ENCODE measurements at places on chromosomes 3 and 15.

- no peak for DNase-seq
Observed at GRCh38 chr15:28919679-28920655, 34.2 kb downstream of the APBA2 start.

- no peak for DNase-seq
Observed at GRCh38 chr15:95610945-95611344, 719.6 kb upstream of the NR2F2 start.

GRCh38 chr3:194555175-194556062 lies 68.6 kb upstream of the ATP13A3 start:
- DNase-seq, result no peak

DNA sequence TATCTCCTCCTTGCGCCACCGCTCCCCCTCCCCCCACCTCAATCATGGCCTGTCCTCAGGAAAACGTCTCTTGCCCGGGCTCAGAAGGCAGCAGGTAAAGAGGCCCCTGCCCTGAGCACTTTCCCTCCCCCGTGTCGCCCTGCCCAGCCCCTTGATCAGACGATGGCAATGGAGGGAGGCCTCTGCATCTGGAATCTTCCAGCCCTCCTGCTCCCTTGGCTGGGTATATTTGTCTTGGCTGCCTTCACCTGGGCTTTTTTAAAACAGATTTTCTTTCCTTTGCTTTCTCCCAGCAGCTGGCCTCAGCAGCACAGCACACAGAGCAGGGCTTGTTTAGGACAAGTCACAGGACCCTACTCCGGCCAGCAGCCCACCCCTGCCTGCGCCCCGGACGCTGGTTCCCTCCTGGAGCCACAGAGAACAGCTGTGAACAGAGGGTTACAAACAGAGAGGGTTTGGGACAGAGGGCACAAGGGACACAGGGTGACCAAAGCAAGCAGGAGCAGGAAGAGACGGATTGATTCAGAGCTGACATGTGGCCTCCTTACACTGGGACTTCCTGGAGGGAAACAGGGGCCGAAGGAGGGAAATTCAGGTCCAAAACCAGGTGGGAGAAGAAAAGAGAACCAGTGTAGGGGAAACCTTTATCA lies 78.7 kb downstream of the ISG20 start:
- no peak for DNase-seq

DNA sequence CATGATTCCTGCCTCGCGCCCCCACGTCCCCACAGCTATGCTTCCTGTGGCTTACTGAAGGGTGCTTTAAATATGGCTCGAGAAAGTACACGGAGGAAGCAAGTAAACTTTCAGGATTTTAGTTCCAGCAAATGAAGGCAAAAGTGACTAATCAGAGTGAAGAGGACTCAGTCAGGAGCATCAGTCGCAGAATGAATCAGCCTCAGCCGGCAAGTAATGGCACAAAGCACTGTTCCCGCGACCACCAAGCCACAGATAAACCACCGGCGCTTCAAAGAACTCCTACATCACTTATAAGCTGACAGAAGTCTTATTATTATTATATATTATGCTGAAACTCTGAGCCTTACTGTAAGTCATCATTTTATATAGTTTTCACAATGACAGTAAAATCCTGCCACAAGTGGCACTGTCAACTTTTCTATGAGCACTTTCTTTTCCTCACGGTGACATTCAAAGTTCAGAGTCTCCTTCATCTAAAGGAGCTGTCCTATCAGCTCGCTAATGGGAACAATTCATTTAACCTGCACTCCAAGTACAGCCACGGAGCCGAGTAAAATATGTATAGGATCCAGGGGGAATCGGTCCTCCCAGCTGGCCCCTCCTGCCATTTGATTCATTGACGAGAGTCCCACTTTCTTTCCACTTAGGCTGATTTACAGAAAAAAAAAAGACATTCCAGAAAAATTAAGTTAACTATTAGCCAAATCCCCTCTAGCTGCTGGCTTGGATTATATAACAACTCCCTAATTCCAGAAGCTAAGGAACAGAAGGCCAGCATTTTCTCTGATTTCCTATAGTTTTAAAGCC lies 217.0 kb upstream of the ICE2 start:
- DNase-seq, result no peak

GRCh38 chr15:99502661-99503060 lies 63.1 kb upstream of the MEF2A start:
- no peak for DNase-seq

DNA sequence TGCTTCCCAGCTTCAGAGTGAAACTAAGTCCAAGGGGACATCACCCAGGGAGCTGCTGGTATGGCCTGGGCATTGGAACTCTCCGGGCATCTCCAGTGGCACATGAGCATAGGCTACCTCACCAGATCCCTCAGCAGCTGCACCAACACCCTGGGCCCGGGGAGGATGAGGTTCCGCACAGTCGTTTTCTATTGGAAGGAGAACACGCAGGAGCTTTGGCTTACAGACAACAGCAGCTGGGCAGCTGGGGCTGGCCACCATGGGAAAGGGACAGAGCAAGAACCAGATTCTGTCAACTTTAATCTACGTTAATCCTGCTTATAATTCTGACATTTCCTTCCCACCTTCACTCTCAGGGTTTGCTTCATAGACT lies 65.5 kb downstream of the MYO1E start:
- no peak for DNase-seq

GRCh38 chr3:125163739-125164601 lies 48.6 kb downstream of the SLC12A8 start:
- DNase-seq, result no peak

DNA sequence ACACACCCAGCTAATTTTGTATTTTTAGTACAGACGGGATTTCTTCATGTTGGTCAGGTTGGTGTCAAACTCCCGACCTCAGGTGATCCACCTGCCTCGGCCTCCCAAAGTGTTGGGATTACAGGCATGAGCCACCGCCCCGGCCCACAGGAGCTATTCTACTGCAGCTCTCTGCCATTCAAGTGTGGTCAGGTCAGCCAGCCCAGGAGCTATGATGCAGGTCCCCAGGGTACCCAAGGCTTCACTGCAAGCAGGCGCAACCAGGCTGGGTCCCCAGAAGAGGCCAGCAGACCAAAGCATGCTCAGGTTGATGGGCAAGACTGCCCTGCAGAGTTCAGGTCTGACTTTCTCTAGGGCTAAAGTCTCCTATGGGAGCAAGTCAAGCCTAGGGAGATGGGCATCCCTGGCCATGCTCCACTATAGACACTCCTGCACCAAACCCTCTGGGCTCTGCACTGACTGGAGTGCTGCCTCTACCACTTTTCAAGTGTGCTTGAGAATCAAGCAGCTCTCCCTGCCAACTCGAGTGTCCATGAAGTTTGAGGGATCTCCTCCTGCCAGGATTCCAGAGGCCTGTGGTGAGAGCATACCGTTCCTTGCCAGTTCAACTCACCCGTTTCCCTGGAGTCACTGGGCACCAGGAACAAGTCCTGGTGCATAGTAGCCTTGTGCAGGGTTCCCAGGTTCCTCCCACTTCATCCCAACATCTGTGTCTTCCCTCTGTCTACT lies 30.9 kb downstream of the MYO9A start:
- DNase-seq, result no peak

- DNase-seq, result no peak
Observed at GRCh38 chr3:170420307-170420821, 1.7 kb downstream of the CLDN11 start.

DNA sequence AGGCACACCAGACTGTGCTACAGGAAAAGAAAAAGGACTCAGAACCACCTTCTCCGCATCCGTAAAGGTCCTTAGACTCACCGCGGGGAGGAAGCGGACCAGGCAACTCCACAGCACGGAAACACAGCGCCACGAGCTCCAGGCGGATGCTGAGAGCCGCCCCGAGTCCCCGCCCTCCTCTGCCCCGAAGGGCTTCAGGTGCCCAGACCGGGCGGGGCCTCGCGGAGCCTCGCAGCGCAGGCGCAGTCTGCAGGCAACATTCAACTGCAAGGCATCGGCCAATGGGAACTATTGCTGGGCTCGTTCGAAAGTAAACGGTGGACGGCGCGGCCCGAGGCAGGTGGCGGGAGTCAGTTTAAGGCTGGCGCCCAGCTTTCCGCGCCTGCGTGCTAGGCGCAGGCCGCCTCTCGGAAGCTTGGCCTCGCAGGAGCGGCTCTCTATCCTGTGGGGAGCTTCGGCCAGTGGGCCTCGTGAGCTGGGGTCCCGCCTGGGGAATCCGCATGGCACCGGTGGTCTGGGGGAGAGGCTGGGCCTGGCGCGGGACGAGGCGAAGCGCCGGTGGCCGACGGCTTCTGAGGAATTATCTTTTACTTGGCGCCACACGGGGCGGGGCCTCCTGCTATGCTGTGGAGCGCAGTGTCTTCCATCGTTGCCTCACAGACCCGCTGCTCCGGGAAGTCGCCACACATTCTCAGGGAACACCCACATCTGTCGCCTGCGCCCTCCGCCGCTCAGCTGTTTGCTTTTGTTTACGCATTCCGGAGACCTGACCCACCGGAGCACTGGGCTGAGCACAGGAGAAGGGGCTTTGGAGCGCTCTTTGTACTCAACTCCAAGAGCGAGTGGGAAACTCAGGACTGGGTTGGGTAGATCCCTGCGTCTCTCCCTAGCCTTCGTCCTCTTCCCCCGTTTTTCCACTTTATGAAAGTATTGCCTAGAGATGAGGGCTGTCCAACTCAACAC lies at the start of gene TRIM59:
Gene TRIM59 (minus strand): TSS at position 151 of the 963 bp plus-strand sequence. CDS start 10,603 bp downstream, outside the sequence.
- peak; percentile 96 for DNase-seq

All from T-helper 1 cell (primary cell).